ENCODE measurements at places on chromosomes 3 and 15.
A peak's percentile ranks its signal among the peaks of the same experiment; 100 is the strongest.

DNA sequence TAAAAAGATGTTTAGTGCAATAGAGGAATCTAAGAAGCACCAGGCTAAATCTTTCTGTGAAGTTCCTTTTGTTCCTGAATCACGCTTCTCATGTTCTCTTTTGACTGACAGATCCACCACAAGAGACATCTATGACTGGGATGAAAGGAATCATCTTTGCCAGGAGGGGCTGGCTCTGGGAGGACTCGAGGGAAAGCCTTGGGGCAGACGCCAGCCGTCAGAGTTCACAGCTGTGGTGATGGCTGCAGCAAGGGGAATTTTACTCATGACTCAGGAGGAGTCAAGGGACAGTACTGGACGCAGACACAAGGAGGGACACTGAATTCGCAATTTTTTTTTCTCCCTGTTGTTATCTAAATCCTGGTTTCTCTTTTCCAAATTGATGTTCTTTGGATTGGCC is 38.7 kb downstream of the C3orf38 start:
- DNase-seq: no peak

DNA sequence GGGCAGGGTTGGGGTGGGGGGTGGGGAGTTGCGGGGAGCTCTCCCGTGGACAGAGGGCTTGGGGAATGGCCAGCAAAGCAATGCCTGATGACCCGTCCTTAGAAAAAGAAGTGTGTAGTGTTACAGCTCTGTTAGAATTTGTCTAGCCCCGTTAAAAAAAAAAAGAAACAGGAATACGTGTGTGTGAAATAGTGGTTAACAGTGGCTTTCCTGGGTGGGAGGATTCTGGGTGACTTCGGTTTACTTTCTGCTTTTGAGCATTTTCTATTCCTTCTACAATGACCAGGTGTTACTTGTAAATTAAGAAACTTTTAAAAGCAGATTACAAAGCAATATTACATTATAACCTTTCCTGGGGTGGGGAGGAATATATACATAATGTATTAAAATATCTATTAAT is 25.0 kb downstream of the H1-8 start:
- no peak for DNase-seq

DNA sequence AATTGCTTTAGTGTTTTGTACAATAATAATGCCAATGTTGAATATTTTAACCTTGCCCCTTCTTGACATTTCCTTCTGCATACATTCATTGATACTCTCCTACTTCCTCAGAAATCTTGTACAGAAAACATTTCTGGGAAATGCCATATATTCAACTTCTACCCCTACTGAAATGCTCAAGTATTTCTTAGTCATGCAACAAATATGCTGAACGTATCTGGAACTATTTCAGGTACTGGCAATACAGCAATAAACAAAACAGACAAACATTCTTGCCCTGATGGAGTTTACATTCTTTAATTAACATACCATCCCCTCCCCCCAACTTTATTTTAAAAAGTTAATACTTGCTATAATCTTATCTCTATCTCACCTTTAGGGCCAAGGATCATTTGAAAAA is 147.2 kb downstream of the STAG1 start:
- DNase-seq: no peak

GRCh38 chr3:115341208-115341607 is 194.1 kb upstream of the ZBTB20 start:
- DNase-seq: no peak

DNA sequence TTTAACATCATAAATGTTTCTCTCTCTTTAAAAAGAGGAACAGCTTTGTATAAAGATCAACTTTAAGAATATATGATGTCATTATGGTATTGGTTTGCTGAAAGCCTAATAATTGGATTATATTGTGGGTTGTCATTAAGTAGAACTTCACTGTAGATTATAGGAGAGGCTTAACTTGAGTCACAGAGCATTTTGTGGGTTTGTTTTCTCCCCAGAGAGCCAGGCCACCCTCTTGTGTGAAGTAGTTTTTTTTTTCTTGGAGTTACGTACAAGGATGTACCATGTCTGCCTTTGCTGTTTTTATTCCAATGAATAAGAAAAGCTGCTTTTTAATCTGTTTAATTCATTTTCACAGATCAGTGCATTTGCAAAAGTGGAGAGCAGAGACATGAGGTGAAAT is 354.8 kb upstream of the TBL1XR1 start:
- no peak for DNase-seq

DNA sequence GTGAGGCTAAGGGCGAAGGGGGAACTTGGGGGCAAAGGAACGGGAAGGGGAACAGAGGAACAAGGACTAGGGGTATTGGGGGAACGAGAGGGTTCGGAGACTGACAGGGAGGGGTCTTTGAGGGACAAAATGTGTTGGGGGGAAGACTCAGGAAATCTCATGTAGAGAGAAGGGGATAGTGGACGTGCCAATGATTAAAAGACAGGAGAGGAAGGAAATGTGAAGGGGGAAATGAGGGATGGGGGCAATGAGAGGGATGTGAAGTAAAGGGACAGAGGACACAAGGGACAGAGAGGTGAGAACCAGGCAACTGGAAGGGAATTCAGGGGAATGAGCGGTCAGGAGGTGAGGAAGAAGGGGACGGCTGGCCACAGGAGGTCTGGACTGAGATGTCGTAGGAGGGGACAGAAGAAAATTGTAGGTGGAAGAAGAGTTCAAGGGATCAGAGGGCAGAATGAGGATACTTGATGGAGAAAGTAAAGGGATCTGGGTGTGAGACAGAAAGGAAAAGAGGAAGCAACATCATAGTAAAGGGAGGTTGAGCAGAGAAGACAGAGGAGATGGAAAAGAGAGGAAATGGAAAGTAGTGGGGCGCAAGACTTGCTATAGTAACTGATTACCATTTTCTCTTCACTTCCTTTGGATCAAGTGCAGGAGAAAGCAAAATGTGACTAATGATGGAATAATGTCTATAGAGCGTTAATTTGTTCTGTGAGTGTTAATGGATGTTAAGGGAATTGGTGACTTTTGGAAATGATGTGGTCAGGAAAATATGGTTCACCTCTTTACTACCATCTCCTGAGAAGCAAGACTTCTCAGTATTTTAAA is 749 bp downstream of the RAB8B start:
- DNase-seq: no peak

- no peak for DNase-seq
Observed at GRCh38 chr3:122094125-122094524, 39.0 kb downstream of the CD86 start.

DNA sequence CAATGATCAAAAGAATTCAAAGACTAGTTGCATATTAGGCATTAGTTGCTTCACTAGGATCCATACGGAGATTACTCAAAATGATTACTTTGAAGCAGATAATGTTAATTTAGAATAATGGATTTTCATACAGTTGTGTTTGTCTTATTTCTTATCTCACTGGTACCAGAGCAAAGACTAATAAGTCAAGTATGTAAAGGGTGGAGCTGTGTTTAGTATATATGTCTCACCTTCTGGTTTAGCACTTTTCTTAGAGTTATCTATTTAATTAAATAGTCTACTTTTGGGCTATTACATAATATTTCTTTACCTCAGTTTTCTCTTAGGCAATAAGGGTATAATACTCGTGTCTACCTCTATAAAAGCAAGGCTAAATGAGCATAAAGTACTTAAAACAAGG is 18.8 kb downstream of the TMEM207 start:
- no peak for DNase-seq

- no peak for DNase-seq
Observed at GRCh38 chr3:33437556-33438283, 2.5 kb downstream of the UBP1 start.

- DNase-seq: peak; percentile 87
Observed at GRCh38 chr3:101722394-101723173, 1.8 kb upstream of the CEP97 start.

GRCh38 chr15:95134431-95135110 is 903.2 kb downstream of the MCTP2 start:
- no peak for DNase-seq

DNA sequence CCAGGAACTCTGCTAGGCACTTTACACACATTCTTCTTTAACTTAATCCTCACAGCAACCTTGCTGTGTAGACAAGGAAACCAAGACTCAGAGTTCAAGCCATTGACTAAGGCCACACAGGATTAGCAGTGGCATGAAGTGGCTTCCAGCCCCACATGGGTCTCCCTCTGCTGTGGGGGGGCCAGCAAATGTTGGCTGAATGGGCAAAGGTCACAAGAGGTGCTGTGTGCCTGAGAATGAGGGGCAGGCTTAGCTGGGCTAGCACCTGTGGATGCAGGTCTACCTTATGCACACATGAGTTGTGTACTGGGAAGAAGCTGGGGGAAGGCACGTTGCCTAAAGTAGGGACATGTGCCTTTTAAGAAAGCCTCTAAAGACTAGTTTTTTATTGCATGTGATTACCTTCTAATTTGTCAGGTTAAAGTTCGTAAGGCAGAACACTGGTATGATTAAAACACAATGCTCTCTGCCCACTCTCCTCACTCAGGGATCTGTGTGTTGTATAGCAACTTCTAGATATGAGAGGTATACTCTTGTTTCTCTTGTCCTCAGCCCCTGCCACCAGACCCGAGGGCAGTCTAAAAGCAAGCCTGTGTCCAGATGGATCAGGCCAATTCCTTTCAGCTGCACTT is 10.9 kb downstream of the BAHD1 start:
- DNase-seq: no peak

DNA sequence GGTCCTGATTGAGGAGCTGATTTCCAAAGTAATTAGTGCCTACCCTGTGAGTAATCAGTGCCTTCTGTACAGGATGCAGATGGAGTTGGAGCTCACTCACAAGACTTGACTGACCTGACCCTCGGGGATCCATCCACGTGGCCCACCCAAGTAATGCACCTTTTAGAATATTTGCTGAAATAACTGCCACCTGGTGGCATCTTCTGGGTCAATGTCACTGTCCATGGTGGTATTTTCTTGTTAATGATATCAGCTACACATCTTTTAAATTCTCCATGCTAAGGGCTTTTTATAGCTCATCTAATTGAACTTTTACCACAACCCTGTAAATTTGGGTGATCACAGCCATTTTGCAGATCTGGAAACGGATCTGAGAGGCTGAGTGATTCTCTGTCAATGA is 74.3 kb upstream of the ANKRD34C start:
- DNase-seq: no peak

GRCh38 chr15:60914360-60914759 is 314.7 kb downstream of the RORA start:
- DNase-seq: no peak

GRCh38 chr15:69755551-69756310 is 303.1 kb downstream of the RPLP1 start:
- peak; percentile 87 for DNase-seq

DNA sequence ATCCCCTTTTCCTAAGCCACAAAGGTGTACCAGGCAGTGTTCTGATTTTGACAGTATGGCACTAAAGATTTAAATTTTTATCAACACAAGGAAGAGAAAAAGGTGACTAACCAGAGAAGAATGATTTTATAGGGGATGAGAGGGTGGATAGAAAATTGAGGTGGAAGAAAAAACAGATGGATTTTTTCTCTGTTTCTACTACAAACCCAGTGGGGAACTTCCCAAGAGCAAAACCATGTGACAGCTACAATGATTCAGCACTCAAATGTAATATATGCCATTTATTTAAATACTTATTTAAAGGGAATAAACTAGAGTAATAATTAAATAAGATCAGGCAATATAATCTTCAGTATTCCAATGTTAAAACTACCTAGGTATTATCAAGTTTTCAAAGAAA is 11.1 kb downstream of the DCUN1D1 start:
- DNase-seq: no peak

DNA sequence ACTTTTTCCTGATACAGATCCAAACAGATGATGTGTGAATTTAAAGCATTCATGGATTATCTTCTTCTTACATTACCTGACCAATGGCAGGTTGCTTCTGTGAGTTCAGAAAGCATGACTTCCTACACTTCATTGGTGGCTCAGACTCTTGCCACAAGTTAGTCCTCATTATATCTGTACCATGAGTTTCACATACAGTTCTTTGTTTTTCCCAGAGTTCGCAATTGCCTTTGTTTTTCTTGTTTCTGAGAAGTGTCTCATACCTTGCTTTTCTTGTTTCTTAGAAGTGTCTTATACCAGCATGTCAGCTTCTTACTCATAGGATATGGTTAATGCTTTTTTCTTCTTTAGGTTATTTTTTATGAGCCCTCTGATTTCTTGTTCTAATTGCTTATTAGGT is 133.8 kb upstream of the TLE3 start:
- DNase-seq: no peak

- DNase-seq: no peak
Observed at GRCh38 chr3:132870541-132870940, 148.3 kb upstream of the NPHP3 start.

DNA sequence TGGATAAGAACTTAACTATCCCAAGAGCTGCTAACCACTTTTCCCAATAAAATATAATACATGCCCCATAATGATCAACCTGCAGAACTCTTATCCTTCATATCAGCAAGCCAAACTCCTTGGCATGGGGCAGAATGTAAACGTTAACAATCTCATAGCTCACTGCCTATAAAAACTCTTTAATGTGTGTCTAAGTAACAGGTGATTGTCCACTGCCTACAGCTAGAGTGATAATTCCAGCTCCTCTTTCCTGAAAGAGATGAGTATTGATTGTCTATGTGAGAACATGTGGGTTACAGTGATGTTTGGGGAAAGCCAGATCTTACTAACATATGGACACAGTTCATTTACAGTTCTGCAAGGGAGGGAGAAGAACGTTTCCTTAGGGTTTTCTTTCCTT is 11.3 kb upstream of the GLCE start:
- no peak for DNase-seq

DNA sequence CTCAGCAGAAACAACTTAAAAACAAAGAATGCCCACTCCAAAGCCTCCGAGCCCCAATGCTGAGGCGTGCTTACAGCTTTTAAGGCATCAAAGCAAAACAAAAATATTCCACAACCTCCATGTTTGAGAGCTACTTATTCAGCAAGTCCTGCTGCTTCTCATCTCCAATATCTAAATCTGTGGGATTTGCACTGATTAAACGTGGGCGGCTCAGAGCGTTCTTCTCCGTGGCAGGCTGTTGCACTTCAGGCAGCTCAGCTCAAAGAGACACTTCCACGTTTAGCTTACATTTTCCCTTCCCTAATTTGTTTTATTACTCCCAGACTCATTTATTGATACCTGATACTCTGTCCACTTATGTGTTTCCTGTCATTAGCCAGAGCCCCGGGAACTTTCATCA is 282.6 kb upstream of the MCTP2 start:
- DNase-seq: no peak

GRCh38 chr15:57732526-57733331 is 26.2 kb downstream of the POLR2M start:
- DNase-seq: peak; percentile 4

GRCh38 chr3:136925425-136926190 is 32.2 kb upstream of the IL20RB start:
- DNase-seq: no peak

DNA sequence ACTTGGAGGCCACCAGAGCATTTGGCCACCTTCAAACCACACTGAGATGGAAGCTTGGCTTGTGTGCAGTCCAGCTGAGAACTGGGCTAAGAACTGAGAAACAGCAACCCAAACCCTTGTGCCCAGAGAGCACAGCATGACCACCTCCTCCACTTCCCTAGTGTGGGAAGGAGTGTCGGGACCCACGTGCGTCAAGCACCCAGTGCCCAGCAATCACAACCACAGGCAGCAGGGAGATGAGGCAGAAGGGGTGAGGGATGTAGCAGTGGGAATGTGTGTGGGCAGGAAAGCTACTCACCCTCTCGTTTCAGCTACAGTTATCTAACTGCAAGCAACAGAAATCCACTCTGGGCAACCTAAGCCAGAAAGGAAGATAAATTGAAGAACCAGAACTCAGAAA is 25.0 kb upstream of the RFTN1 start:
- no peak for DNase-seq

Data from GM12864 (cell line).